Stimulated activated naive CD8-positive, alpha-beta T cell treated with anti-CD3 and anti-CD28 coated beads, Interleukin-15, Interleukin-2, amounts not matched to agents 100 U/mL and 50 U/mL, for 24 hours (primary cell): ENCODE measurements at places on chromosomes 6 and 20.
A peak's percentile ranks its signal among the peaks of the same experiment; 100 is the strongest.

DNA sequence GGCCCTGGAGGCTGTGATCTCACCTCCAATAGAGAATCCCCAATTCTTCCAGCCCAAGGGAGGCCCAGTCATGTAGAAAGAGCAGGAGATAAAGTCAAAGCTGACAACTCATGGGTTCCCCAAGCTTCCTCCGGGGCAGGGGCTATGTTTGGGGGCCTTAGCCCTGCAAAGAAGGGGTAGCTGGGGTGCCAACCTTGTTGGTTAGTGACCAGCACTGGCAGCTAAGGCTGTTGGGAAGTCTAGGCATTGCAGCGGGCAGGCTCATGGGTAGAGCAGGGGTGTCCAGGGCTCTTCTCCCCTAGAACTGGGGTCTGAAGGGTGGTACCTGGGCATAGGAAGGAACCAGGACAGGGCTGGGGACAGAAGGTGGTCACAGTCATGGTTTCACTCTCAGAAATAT, 36.4 kb downstream of the TGM2 start:
- no peak for DNase-seq

GRCh38 chr6:111809264-111809663, 64.0 kb downstream of the FYN start:
- no peak for DNase-seq

DNA sequence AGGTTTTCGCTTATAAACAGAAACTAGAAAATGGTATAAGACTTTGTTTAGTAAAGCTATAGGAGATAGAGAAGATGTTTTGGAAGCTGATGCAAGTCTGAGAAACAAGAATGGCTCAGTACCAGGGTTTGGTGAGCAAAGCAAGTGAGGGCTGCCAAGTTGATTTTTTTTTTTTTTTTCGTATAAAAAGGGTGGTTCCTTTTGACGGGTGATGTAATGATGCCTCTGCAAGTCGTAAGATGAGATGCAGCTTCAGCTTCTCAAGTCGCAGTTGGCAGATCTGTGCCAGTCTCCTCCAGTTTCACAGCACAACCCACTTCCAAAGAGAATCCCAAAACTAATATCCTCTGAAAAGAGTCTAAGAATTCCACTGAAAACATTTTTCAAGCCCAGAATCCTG, 252.8 kb upstream of the CDH4 start:
- no peak for DNase-seq

DNA sequence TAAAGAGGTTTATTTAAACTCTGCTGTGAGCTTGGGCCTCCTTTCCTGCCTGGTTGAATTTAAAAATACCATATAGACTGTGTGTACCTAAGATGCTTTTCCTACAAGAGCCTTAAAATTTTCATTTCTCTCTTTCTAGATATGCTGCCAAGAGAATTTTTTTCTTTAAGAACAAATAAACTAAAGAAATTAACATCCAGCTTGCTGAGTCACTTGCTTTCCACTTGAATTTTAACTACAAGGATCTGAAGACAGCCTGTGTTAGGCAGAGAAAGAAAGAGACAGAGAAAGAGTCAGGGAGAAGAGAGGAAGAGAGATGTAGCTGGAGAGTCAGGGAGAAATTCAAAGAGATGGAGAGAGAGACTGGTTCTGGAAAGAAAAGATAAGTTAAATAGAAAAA, 18.3 kb upstream of the SNAP25 start:
- DNase-seq = no peak

DNA sequence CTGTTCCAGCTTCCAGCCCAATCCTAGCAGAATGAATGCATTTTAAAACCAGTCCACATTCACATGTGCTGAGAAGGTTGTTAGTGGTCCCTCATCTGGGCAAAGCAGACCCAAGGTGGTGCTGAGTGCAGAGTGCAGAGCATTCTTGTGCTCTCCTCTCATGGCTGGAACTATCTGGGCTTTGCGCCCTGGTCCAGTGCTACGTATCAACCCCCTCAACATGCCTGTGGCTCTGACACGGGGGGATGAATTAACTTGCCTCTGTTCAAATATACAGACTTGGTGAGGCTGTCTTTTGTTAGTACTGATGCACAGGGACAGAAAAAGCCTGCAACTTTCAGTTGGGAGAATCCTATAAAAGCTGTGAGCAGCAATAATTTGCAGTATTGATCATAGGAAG, 42.5 kb downstream of the PANK2 start:
- no peak for DNase-seq

GRCh38 chr6:52213127-52213526, 27.0 kb downstream of the IL17A start:
- peak; percentile 14 for DNase-seq

- DNase-seq = no peak
These were observed 7.9 kb downstream of the SDC4 start for GRCh38 chr20:45340236-45340847.

DNA sequence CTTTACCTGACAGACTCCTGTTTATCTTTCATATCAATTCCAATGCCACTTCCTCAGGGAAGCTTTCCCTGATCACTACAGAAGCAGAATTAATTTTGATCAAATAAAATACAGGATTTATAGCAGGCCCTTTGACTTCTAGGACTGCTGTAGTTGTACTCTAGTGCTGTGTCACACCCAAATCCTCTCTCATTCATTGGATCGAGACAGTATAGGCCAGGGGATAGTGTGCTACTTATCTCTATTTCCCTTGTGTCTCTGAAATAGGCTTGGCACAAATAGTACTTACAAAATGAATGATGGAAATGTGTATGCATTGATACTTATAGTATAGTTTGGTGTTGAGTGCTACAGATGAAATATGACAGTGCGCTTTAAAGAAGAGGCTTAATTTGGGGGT, 19.8 kb downstream of the RALY start:
- DNase-seq = no peak

DNA sequence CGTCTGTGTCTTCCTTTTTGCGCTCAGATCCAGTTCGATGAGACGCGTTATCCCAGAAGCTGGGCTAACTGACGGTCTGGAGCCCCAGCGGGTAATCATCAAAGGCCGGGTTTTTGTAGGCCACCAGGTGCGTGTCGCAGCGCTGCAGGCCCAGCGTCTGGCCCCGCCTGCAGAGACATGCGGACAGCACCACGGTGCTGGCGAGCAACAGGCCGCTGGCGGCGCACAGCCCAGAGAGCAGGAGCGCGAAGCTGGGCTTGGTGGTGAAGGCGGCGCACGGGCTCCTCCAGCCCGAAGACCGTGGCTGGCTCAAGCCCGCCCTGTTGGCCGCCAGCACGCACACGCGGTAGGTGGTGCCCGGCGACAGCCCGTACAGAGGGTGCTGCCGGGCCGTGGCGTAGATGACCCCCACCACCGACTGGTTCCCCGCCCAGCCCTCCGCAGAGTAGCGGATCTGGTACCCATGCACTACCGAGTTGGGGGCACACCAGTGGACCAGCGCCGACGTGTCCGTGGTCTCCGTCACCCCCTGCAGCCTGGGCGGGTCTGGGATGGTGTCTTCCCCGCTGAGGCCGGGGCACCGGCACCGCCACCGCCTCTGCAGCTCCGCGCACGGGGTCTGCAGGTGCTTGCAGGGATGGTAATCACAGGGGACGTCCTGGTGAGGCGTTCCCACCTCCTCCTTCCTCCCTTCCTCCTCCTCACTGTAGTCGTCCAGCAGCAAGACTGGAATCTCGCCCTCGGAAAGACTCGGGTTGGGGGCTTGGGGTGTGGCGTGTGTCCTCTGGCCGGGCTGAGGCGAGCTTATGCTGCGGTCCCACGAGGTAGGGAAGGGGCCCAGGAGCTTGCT, 12.7 kb downstream of the LRRN4 start:
- no peak for DNase-seq

GRCh38 chr20:63241272-63241671, 5.6 kb downstream of the BIRC7 start:
- DNase-seq = no peak

DNA sequence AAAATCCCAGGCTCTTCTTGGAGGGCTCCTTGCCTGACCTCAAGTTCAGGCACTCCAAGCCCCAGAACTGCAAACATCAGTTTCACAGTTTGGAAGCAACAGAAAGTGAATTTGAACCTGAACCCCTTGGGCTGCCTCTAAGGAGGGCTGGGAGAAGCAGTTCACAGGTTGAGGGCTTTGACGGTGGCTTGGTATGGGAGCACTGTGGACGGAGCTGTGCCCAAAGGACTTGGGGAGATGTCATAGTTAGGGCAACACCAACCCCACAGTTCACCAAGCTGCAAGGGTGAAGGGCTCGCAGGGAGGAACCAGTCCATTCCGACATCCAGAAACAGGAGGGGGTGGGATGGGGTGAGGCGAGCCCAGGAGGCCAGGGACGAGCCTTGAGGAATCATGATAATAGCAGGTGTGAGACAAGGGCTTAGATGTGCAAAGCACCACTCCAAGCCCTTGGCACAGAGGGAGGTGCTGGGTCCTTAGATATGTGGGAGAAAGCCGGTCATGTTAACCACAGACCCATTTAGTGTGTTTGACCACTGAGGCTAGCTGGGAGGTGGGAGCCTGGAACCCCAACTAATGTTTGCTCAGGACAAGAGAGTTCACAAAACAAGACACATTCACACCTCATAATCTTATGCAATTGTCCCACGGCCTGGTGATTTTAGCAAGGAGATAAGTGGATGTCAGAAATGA, 4.3 kb downstream of the CEBPB start:
- DNase-seq = no peak

- DNase-seq = peak; percentile 43
These were observed 9.4 kb upstream of the SLC4A11 start for GRCh38 chr20:3248167-3248992.

DNA sequence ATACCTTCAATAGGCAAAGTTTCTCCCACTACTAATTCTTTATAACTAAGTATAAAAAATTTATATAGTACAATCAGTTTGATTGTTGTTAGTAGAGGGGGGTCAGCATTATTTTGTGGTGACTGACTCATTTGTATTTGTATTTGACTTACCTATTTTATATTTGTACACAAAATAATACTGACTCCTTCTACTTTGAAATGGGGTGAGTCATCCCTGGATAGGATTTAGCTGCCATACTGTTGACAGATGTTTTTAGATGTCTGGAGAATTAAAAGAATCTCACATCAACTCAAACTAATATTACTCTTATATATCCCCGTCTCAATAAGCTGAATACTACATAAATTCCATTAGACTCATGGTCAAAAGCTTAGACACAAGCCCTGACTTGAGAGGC, 114.9 kb downstream of the FRK start:
- no peak for DNase-seq

DNA sequence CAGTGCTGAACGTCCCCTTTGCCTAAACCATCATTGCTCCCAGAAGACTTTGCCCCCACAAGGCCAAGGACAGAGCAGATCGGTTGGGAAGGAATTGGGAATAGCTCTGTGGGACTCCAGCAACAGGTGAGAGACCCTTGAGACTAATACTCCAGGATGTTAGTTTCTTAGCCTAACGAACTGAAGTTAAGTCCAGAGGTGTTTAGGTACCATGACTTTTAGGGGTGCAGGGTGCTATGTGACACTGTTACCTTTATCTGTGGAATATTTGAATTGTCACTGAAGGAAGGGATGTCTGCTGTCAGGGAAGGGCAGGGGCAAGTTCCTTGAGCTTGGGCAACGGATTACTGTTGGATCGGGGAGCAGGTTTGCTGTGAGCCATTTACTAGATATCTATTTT, 1.9 kb downstream of the BLCAP start:
- DNase-seq = no peak

DNA sequence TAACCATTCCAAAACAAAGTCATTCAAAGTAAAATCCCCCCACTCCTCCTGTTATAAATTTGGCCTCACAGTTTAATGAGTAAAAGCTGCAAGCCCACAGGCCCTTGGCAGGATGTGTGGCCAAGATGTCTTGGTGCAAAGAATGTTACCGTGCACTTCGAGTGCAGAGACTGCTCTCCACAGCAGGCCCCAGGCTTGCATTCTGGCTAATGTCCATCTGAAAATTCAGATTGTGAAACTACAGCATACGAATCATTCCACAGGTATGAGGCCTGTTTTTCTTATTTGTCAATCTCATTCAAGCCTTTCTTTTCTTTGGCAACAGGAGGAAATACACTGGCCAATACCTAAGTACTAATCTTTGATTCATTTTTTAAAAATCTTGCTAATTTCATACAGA, 7.1 kb downstream of the RPS6KA2 start:
- no peak for DNase-seq

DNA sequence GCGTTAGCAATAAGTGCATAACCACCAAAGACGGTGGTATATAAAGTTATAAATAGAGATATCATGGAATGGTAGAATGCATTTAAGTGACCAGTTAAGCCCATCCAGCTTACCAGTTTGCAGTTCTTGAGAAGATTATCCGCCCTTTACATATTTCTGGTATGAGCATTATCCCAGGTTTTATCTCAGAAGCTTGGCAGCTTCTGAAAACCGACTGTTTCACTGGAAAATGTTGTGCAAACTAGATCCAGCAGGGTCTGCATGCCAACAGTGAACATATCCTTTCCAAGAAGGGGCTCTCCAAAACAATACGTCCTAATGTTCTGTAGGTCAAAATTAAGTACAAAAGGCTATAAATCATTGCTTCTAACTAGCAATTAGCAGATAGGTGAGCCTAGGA, 29.5 kb upstream of the SHLD1 start:
- no peak for DNase-seq

GRCh38 chr6:53691667-53692133, 26.1 kb upstream of the KLHL31 start:
- no peak for DNase-seq

- no peak for DNase-seq
These were observed 6.4 kb downstream of the GDAP1L1 start for GRCh38 chr20:44253528-44253927.

GRCh38 chr6:140253096-140253495, 878.6 kb upstream of the CITED2 start:
- no peak for DNase-seq

DNA sequence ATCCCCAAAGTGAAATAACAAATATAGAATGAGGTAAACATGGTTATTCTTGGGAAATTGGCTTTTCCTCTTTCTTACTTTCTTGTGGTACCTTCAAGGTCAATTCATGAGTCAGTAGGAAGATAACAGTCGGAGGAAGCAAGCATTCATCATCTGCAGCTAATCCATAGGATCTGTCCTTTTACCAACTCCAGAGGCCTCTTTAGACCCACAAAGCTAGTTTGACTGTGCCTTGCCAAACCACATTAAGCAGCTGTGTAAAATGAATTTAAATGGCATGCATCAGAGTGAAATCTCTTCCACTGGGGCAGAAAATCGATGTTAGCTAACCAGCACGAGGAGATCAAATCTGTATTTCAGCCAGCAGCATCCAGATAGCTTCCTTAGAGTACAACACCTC, 171.3 kb downstream of the TMEM242 start:
- no peak for DNase-seq

DNA sequence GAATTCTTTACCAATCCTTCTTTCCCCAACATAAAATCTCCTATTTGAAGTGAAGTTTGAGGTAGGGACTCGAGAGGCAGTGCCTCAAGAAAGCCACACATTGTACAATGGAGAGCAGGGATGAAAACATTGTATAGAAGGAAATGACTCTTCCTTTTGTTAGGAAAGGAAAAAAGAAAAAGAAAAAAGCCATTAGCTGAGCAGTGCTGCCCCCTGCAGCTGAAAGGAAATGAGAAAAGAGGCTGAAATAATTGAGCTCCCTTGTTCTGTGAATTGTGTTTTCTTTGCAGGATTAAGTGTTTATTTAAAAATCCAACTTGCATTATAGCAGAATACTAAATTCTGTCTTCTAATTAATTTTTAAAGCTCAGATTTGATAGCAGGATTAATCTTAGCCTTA, 162.9 kb upstream of the SASH1 start:
- no peak for DNase-seq
